ENCODE measurements at places on chromosomes 13 and 19.

DNA sequence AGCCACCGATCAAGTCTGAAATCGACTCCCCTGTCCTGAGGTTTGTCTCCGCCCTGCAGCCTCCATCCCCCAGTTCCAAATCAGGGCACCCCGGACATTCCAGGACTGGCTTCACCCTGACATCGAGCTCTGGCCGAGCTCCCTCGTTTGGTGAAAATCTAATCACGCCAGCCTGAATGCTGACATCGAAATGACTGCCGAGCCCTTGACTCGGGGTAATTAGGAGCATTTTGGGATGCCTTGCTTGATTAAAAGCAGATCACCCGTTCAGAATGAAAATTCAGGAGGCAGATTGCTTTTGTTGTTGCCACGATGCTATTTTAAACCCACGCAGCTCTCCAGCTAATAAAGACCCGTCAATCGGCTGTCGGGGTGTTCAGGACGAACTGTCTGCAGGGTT lies 34.3 kb downstream of the ZNRF4 start:
- DNase-seq: no peak

DNA sequence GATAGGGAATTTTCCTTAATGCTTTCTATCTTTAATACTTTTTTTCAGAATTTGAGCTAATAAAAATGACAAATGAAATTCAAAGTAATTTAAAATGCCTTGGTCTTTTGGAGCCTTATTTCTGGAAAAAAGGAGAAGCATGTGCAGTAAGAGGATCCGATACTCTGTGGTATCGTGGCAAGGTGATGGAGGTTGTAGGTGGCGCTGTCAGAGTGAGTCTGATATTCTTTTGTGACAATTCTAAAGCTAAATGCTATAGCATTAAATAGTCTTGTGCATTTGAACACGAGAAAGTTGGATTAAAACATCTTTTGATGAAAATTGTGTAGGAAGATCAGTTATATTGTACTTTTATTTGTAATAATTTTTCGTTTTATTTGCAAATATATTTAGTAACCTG lies 95.0 kb downstream of the RNF17 start:
- no peak for DNase-seq

GRCh38 chr13:112345826-112346172 lies 30.4 kb upstream of the SPACA7 start:
- no peak for DNase-seq

DNA sequence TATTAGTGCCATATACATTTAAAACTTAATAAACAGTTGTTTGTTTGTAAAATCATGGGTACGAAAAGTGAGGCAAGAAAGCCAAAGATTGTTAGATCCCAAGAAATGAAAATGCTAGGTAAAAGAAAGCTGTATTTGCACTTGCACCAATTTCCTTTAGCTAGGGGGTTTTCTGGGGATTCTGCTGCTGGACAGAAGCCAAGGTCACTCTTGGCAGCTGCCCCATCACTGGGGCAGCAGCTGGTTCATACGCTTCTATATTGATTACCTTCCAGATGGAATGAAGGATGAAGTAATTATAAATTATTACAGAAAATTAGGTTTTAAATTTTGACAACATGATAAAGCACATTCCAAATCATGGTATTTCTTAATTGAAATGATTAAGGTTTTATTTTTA lies 127.4 kb downstream of the SLITRK5 start:
- no peak for DNase-seq

GRCh38 chr13:97328222-97328790 lies 105.7 kb upstream of the RAP2A start:
- no peak for DNase-seq

GRCh38 chr13:45834411-45834994 lies 17.1 kb downstream of the SIAH3 start:
- no peak for DNase-seq

DNA sequence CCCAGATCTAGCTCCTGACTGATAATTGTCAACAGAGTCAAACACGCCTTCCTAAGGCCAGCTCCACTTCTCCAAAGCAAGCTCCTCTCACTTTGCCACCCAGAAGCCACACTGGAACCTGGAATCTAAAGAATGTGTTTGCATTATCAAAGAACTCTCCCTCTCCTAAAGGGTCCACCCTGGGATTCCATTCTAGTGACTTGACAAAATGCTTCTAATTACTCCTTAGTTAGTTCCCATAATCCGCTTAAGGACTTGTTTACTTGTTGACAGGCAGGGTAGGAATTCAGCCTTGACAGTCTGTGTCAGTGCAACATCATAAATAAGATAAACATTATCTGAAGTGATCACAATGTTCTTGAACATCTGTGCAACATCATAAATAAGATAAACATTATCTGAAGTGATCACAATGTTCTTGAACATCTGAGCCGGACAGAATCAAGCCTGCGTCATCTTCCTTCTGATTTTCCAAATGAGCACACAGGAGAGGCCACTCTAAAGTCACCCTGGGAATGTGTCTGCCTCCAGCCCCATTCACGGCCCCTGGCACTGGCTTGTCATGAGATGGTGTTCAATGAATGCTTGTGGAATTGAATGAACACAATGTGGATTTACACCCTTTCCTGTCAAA lies 512.1 kb downstream of the IRS2 start:
- DNase-seq: no peak

- DNase-seq: no peak
These were observed 70.3 kb downstream of the DHRS12 start for GRCh38 chr13:51733374-51734298.

DNA sequence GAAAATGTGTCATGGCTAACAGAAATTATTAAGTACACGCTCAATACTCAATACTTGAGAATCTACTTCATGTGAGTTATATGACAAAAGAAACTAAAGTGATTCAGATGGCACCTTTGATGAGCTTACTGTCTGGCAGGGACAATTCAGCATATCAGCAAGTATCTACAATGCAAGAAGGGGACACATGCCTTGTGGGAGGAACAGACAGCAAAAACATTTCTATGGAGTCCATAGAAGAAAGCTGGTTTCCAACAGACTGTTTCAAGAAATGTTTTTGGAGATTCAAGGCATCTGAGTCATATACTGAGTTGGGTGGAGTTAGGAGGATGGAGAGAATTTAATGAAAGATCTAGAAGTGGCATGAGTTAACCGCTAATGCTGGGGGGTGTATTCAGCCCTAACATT lies 54.7 kb downstream of the MBNL2 start:
- no peak for DNase-seq

DNA sequence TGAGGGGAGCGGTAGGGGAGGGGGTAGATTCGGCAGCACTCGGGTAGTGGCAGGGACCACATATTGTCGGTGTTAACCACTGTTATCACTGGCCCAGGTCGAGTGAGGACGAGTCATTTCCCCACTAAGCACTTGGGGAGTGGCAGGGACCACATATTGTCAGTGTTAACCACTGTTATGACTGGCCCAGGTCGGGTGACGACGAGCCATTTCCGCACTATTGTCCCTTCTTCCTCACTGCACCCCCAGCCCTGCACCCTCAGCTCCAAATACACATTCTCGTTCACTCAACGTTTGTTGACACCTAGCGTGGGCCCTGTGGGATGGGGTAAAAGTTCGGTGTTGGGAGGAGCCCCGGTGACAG lies 467 bp upstream of the CLN5 start:
- DNase-seq: peak; percentile 61

GRCh38 chr13:43433691-43434141 lies 353.1 kb downstream of the ENOX1 start:
- DNase-seq: no peak

DNA sequence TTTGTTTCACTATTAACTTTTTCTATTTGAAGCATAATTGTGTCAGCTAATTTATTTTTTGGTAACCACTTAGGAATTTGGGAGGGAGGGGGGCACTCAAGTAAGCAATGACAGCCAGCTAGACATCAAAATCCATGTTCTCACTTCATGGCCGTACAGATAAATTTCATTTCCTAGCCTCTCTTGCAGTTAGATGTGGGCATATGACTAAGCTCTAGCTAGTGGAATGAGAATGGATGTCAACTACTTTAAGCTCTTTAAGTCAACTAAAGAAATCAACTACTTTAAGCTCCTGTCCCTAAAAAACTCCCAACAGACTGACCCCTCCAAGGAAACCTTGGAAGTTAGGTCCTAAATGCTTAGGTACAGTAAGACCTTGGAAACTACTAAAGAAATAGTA lies 92.0 kb downstream of the KCNRG start:
- no peak for DNase-seq

DNA sequence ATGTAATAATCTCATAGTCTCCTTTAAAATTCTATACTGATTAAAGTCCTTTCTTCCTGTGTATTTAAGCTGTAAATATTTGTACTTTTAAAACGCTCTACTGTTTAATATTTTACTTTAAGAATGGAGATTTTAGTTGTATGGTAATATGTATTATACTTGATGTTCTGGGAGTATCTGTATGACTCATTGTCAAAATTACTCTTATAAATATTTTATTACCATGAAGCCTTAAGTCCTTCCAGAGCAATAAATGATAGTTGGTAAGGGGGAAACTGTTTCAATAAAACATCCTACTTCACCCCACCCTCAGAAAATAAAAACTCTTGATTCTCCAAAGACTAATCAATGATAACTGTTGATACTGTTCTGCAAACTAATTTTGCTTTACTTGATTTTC lies 6.4 kb downstream of the PCDH9 start:
- no peak for DNase-seq

Measured in stimulated activated CD8-positive, alpha-beta memory T cell treated with anti-CD3 and anti-CD28 coated beads, Interleukin-7, amount 100 ng/mL, for 24 hours (primary cell).